ENCODE measurements at places on chromosomes 7 and 10. TPM values are rescaled to one million over a fixed set of nuclear protein-coding genes. Genes with fewer than 3 reads are reported as not detected.
A peak's percentile ranks its signal among the peaks of the same experiment; 100 is the strongest.

DNA sequence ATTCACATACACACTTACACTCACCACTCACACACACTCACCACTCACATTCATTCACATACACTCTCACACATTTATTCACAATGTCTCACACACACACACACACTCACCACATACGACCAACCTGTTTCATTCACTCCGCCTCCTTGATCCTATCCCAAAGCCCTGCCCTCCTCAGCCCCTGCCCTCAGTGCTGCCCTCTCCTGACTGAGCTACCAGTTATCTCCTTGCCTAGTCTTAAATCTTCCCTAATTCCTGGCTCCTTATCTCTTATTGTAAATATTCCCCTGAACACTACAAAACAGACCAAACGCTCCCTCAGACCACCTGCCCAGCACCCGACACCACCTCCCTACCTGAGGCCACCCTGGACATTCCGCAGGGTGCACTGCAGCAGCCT, 26.1 kb upstream of the C10orf120 start:
- H3K4me3 ChIP-seq: no peak overlapping the region
- no peak overlapping the region for H3K27ac ChIP-seq
- no peak for DNase-seq

GRCh38 chr7:94249631-94250030, 145.1 kb upstream of the COL1A2 start:
- no peaks in the 10 kb centered on the region for H3K36me3 ChIP-seq
- no peak overlapping the region for H3K27ac ChIP-seq
- H3K4me1 ChIP-seq: no peaks in the 10 kb centered on the region
- H3K4me3 ChIP-seq: no peak overlapping the region
- DNase-seq: no peak
- no peaks in the 10 kb centered on the region for H3K27me3 ChIP-seq

DNA sequence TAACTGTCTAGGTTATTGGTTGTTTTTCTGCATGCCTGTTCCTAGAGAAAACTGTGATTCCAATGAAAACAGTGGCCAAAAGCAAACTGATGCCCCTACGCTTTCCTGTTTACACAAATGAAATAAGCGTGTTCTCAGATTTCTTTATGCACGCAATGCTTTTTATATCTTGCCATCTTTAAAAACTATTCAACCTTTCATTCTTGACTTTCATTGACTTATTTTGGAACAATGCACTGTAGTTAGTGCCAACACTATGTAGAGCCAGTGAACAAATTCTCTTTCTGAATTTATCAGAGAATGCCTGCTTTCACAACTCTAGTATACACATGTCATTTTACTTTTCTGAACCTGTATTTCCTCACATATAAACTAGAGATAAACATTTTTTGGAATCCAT, 86.6 kb downstream of the CABCOCO1 start:
- H3K4me1 ChIP-seq: peaks cover 27% of the 10 kb centered on the region
- peak overlapping the region; percentile 6 for H3K27ac ChIP-seq
- no peak for DNase-seq
- no peaks in the 10 kb centered on the region for H3K27me3 ChIP-seq
- no peaks in the 10 kb centered on the region for H3K36me3 ChIP-seq

DNA sequence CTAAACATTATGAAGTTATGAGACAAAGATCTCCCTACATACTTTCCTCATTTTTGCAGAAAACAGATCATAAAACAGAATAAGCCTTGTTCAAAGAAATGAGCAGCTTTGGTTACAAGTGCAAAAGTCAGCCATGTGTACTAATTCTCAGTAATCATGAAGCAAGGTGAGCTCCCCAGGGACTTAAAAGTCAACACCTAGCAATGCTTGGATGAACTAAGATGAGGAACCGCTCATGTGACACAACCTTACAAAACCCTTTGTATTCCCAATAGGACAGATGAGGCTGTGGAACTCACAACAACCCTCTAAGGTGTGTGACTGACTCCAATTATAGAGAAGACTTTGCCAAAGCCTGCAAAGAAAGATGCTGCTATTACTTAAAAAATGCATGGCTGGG, 154.5 kb downstream of the SLC25A13 start:
- DNase-seq: no peak
- peaks cover 15% of the 10 kb centered on the region for H3K4me1 ChIP-seq
- H3K36me3 ChIP-seq: no peaks in the 10 kb centered on the region
- no peak overlapping the region for H3K4me3 ChIP-seq

The CDHR1 gene
- total RNA-seq: not detected

The PIK3AP1 gene
- total RNA-seq: 20.2 TPM

DNA sequence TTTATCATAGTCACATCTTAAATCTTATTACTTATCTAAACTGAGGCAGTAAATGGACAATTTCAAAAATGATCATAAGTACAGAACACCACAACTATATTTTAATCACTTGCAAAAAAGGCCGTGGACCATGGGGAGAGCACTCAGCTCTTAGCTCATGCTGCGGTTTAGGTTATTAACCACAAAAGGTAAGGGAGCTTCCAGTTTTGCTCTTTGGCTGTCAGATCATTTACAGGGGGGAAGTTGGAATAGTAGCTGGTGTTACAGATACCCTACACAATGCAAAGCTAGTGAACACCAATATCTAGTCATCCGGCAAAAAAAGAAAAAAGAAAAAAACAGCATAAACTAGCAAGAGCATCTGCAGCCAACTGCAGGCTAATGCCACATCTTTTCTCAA, 147.0 kb downstream of the BBS9 start:
- H3K36me3 ChIP-seq: peaks cover 6% of the 10 kb centered on the region
- H3K4me1 ChIP-seq: no peaks in the 10 kb centered on the region
- no peak overlapping the region for H3K27ac ChIP-seq
- H3K4me3 ChIP-seq: no peak overlapping the region
- H3K27me3 ChIP-seq: no peaks in the 10 kb centered on the region

GRCh38 chr7:69177941-69178494, 420.3 kb upstream of the AUTS2 start:
- no peak overlapping the region for H3K27ac ChIP-seq
- no peaks in the 10 kb centered on the region for H3K27me3 ChIP-seq
- no peak overlapping the region for H3K4me3 ChIP-seq

The LIPN gene
- total RNA-seq: not detected

The ASB10 gene
- total RNA-seq: not detected

The FEZF1 gene
- total RNA-seq: not detected

- H3K27me3 ChIP-seq: no peaks in the 10 kb centered on the region
- no peak for DNase-seq
- no peak overlapping the region for H3K27ac ChIP-seq
- H3K36me3 ChIP-seq: no peaks in the 10 kb centered on the region
- H3K4me3 ChIP-seq: no peak overlapping the region
Measured at GRCh38 chr7:86904949-86905834, 154.3 kb downstream of the ELAPOR2 start.

- DNase-seq: no peak
- H3K27ac ChIP-seq: no peak overlapping the region
- peaks cover 6% of the 10 kb centered on the region for H3K4me1 ChIP-seq
- no peaks in the 10 kb centered on the region for H3K27me3 ChIP-seq
- H3K36me3 ChIP-seq: no peaks in the 10 kb centered on the region
Measured at GRCh38 chr10:84510121-84510520, 181.7 kb downstream of the CCSER2 start.

- H3K4me1 ChIP-seq: no peaks in the 10 kb centered on the region
- H3K36me3 ChIP-seq: no peaks in the 10 kb centered on the region
- H3K27me3 ChIP-seq: no peaks in the 10 kb centered on the region
- no peak overlapping the region for H3K27ac ChIP-seq
- no peak overlapping the region for H3K4me3 ChIP-seq
Measured at GRCh38 chr7:2444476-2444875, 31.7 kb downstream of the GRIFIN start.

DNA sequence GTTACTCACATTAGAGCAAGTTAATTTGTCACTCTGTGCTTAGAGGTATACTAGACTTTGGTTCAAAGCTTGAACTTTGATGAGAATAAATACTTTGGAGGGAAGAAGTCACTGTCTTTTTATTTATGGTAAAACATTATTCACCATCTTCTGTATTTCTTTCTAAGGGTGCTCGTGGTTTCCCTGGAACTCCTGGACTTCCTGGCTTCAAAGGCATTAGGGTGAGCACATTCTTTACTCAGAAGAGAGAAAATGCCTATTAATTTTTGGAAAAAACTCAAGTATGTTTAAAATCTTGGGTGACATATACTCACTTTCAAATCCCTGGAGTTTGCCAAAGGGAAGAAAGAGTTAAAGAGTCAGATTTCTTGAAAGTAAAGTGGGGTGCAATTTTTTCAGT, 10.8 kb downstream of the COL1A2 start:
- H3K27me3 ChIP-seq: no peaks in the 10 kb centered on the region
- H3K4me3 ChIP-seq: no peak overlapping the region
- no peak for DNase-seq
- peaks cover 30% of the 10 kb centered on the region for H3K4me1 ChIP-seq
- H3K36me3 ChIP-seq: peaks cover 80% of the 10 kb centered on the region

- H3K27ac ChIP-seq: no peak overlapping the region
- peaks cover 15% of the 10 kb centered on the region for H3K36me3 ChIP-seq
- no peak overlapping the region for H3K4me3 ChIP-seq
- no peaks in the 10 kb centered on the region for H3K27me3 ChIP-seq
- no peak for DNase-seq
Measured at GRCh38 chr10:22534849-22535604, 179.4 kb downstream of the PIP4K2A start.

The PNLIP gene
- total RNA-seq: 1.7 TPM

DNA sequence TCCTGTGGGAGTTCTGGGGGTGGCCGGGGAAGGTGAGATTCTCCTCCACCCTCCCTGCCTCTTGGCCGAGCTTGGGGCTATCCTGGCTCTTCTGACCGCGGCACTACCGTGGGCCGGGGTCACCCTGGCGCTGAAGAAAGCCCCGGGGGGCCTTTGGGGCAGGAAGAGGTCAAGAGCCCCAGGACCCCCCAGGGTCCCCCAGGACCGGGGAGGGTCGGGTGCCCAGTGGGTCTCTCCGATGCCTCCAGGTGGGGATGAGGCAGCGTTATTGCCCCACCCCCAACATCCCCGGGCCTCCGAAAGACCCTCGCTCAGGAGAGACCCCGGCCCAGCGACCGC, 439 bp upstream of the KNDC1 start:
- no peaks in the 10 kb centered on the region for H3K36me3 ChIP-seq
- H3K4me3 ChIP-seq: no peak overlapping the region
- no peak for DNase-seq
- peaks cover 10% of the 10 kb centered on the region for H3K4me1 ChIP-seq
- peaks cover 5% of the 10 kb centered on the region for H3K27me3 ChIP-seq

DNA sequence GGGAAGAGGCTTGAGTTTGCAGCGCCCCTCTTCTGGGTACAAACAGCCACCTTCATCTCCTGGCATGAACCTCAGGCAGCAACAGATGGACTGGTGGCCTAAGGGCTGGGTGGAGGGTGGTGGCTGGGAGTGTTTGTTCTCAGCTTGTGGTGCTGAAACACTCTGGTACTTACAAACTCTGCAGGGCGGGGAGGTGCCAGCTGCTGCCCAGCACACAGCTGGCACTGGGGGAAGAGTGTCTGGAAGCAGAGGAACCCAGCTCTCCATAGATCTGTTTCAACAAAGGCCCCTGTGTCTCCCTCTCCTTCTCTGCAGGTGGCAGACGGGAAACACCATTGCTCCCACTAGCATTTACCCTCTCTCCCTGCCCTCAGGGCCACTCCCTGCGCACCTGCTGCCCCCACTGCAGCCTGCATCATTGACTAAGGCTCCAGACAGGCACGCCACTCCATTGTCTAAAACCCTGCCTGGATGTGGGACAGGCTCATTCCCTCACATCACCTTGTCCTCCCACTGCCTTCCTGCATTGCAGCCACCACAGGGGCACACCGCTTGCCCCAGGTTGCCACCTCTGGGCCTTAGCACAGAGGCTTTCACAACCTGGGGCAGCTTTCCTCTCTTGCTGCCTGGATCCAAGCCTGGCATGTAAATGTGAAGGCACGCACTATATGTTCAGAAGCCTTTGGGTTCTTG, 6.5 kb downstream of the ARHGAP22 start:
- H3K27me3 ChIP-seq: no peaks in the 10 kb centered on the region
- no peak overlapping the region for H3K4me3 ChIP-seq
- H3K36me3 ChIP-seq: no peaks in the 10 kb centered on the region
- DNase-seq: no peak
- no peaks in the 10 kb centered on the region for H3K4me1 ChIP-seq
- no peak overlapping the region for H3K27ac ChIP-seq

DNA sequence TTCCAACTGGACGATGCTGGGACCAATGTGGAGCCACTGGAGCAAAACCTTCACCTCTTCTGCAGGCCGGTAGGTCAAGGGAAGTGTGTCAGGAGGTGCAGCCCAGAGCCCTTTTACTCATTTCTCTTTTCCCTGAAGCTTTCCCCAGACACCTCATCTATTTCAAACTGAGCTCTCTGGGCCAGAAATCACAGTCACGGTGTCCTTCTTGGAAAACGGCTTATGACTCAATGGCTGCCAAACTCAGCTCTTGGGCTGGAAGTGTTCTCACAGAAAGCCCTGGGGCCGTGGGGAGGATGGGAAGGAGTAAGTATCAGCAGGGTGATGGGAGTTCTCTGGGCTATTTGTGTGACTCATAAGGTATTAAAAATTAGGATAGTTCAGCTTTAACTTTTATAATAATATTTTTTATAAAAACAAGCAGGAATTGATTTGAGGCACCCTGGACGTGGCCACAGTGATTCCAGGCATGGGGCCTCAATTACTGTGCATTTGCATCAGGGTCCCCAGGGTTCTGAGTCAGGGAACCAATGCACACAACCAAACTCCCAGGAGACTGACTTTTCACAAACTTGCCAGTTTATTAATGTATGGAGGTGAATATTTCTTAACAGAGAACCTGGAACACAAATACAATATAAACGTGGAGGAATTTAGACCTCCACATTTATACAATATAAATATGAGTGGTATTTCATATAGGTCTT, 187.4 kb upstream of the TMEM72 start:
- H3K27ac ChIP-seq: no peak overlapping the region
- peak; percentile 31 for DNase-seq
- no peaks in the 10 kb centered on the region for H3K36me3 ChIP-seq
- H3K4me1 ChIP-seq: peaks cover 21% of the 10 kb centered on the region
- no peaks in the 10 kb centered on the region for H3K27me3 ChIP-seq

DNA sequence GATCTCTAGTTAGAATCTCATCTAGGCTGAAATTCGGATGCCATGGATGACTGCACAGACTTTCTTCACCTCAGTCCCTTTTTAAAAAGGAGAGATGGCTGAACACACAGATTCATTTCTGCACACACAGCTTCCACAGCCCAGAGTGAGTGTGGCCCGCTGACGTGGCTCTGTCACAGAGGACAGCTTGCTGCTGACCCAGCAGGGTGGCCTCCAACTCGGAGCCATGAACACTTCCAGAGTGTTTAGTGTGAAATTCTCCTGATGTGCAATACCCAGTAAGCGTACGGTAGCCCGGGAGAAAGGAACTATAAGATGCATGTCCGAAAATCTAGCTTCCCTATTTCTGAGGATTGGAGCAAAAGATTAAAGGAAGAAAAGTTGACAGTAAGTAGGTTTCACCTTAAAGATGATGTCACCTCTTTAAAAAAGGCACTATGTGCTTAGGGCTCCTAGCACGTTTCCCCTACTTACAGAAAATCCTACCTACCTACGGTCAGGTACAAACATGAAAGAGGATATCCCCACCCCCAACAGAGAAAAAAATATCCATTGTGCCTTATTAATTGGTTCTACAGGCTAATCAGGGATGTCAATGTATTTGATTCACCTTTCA, 162.2 kb downstream of the RAPGEF5 start:
- no peak overlapping the region for H3K27ac ChIP-seq
- H3K27me3 ChIP-seq: no peaks in the 10 kb centered on the region
- DNase-seq: no peak
- H3K4me1 ChIP-seq: peaks cover 23% of the 10 kb centered on the region

All from thoracic aorta (tissue), 2 donors.